KBM-7 (cell line): ENCODE measurements at places on chromosomes 5 and 9.
A peak's percentile ranks its signal among the peaks of the same experiment; 100 is the strongest.

DNA sequence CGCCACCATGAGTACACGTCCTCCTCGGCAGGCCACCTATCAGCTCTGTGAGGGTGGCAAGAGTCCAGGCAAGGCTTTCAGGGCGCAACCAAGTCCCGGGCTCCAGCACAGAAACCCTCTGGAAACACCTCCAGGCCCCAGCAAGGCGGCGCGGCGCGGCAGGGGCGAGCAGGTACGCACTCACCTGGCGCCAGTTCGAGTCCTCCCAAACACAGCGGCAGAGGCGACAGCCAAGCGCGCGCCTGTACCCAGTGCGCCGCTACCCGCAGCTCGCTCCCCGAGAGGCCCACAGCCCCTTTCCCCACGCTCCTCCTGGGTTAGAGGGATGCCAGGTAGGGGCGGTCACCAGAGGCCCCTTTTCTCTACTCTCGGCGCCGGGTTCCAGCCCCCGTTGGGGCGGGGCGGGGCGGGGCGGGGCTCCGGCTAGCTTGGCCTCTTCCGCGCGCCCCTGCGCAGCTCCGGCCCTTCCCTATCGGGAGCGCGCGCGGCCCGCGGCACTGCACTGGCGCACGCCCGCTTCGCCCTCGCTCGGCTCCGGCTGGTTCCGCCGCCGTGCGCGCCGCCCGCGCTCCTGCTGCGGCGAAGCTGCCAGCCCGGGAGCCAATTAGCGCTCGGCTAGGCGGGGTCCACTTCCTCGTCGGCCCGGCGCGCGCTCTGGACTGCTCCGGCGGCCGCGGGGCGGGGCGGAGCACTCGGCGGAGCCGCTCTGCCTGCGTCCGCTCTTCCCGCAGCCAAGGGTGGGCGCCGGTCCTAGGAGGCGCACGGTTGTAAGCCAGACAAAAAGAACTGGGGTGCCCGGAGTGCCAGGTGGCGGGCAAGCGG is at the start of the genes NMRK1 and OSTF1:
Gene NMRK1, minus strand, starts transcription at position 332 of the 822 bp plus-strand sequence. CDS start 5,040 bp downstream, outside the sequence.
Gene OSTF1, plus strand, starts transcription at position 691 of the 822 bp plus-strand sequence. CDS start 179 bp downstream, outside the sequence.
- peak; percentile 93 for DNase-seq

GRCh38 chr9:98786750-98787510 is 9.4 kb downstream of the ANKS6 start:
- DNase-seq = no peak

- no peak for DNase-seq
These were observed 10.6 kb downstream of the LAMC3 start for GRCh38 chr9:131019388-131020239.

- DNase-seq = no peak
These were observed 86.6 kb downstream of the LHFPL2 start for GRCh38 chr5:78562001-78562400.

GRCh38 chr5:113488645-113489184 is 462 bp upstream of the MCC start:
- DNase-seq = no peak

DNA sequence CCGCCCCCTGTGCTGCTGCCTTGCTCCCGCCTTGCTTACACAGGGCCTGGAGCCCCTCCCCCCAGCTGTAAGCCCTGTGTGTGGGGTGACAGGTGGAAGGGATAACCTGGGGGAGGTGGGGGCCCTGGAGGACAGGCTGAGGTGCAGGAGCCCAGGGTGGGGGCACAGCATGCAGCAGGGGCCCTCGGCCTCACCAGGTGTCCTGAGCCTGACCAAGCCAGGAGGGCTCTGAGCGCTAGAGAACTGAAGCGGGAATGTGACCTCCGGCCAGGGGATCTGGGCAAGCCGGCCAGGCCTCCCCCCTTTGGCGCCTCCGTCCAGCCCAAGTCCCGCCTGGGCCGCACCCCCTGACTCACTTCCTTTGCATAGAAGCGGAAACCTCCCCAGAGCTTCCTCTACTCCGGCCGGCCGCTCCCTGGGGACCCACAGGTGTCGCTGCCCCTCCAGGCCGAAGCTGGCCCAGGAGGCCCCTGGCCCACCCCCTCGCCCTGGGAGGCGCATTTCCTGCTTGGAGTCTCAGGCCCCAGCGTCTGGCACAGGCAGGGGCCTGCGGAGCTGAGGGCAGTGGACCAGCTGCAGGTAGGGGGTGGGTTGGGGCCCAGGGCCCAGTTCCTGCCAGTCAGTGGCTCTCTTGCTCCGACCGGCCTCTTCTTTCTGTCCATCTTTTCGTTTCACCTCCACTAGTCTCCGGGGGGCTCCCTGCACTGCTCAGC is at the start of gene TOR4A:
Gene TOR4A, plus strand, starts transcription at position 398 of the 713 bp plus-strand sequence. CDS start 964 bp downstream, outside the sequence.
- peak; percentile 85 for DNase-seq

DNA sequence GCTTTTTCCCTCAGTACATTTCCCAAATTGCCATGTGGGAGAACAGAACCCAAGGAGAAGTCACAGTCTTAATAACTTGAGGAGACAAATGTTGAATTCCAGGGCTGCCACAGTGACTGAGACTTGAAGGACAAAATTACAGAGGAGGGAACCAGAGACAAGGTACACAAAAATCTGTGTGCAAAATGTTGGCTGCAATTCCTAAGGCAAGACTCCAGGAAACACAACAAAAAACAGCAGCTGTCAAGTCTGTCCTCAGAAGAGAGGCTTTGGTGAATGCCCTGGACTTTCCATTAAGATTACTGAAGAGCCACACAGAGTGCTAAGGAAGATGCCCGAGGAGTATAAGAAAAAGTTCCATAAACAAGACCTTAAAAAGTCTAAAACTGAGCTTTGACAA is 21.1 kb downstream of the AP3B1 start:
- DNase-seq = no peak

DNA sequence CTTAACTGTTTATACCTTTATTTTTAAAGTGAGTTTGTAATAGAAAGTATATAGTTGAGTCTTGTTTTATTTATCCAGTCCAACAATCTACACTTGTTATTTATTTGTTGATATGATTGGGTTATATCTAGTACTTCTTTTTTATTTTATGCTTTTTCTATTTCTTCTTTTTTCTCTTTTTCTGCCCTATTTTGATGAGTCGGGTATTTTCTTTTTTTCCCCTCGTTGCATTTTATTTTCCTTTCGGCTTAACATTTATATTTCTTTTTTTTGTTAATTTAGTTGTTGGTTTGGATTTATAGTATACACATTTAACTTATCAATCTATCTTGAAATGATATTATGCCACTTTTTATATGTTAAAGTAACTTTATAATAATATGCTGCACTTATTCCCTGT is 111.7 kb upstream of the IZUMO3 start:
- no peak for DNase-seq

DNA sequence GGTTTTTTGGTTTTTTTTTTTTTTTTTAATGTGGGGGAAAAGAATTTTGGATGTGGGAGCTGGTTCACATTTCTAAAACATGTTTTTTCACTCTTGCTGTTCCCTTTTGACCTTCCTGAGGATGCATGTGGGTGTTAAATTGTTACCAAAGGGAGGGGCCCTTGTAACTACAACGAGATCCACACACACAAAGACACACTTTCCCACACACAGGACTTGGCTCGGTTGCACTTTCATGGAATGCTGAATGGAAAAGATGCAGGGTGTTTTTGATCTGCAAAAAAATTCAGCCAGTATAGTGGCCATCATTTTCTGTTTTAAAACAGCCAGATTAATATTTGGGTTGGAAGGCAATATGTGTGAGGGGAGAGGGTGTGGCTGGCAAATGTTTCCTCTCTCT is 576.9 kb downstream of the EBF1 start:
- DNase-seq = no peak

GRCh38 chr5:157350939-157351801 is 85.2 kb downstream of the CYFIP2 start:
- DNase-seq = no peak

- DNase-seq = no peak
These were observed 50.5 kb upstream of the FCN1 start for GRCh38 chr9:134968011-134968822.

DNA sequence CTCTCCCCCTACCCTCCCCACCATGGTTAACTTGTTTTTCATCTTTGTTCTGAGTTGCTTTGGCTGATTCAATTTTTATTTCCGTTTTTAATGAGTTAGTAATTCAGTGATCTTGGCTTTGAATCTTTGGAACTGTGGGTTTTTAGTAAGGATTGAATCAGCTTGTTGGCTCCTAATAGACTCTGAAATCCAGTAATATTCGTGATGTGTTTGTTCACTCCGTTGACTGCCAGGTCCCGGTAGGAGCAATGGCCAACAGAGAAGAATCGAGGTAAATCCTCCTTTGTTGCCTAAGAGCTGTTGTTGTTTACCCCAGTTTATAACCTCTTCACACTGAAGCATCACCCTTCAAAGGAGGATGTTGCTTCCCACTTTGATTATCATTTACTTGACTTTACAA is 92.7 kb downstream of the PCSK1 start:
- DNase-seq = no peak

DNA sequence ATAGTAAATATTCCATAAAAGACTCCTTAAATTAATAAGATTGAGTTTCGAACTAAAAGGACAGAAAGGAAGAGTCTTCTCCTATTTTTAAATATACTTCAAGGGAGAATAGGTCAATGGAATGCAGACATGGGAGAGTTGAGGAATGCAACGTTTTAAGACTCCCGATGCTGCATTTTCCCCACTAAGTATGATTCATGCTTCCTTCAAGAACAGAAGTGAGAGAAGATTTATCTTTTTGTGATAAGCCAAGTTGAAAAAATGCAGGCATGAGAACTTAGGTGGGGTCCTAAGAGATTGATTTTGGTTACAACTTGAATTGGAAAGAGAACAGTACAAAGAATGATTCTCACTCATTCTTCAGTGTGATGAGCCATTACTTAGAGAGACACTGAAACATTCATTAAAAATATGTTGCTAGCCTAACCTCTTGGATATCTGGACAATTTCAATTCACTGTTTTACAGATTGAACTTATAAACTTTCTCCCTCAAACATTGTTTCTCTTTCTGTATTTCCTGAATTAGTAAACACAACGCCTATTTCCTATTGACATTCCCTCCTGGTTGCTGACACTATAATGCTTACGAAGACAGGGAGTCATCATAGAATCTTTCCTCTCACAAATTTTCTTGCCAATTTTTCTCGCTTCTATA is 1666.1 kb upstream of the WWC1 start:
- no peak for DNase-seq

DNA sequence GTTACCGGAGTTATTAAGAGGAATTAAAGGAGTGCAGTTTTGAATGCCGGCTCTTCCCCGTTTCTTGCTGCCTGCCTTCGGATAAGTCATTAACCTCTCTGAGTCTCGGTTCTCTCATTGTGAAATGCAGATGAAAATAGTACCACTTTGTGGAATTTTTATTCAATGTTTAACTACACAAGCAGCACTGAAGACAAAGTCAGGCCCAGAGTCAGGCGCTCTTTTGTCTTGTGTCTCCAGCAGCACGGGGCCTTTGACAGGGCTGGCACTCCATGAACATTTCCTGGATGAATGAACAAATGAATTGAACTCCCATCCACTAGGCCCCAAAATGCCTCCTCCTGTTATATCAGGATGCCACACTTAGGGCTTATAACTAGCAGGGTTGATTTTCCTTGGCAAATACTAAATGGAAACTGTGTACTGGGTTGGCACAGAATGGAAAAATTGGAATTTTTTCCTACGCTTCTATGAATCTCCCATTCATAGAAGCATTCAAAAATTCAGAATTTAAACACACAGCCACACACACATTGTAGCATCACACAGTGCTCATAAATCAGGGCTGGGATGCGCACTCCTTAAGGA is 332.8 kb downstream of the MLLT3 start:
- no peak for DNase-seq

- DNase-seq = no peak
These were observed 450.1 kb upstream of the ACTBL2 start for GRCh38 chr5:57932761-57933160.

DNA sequence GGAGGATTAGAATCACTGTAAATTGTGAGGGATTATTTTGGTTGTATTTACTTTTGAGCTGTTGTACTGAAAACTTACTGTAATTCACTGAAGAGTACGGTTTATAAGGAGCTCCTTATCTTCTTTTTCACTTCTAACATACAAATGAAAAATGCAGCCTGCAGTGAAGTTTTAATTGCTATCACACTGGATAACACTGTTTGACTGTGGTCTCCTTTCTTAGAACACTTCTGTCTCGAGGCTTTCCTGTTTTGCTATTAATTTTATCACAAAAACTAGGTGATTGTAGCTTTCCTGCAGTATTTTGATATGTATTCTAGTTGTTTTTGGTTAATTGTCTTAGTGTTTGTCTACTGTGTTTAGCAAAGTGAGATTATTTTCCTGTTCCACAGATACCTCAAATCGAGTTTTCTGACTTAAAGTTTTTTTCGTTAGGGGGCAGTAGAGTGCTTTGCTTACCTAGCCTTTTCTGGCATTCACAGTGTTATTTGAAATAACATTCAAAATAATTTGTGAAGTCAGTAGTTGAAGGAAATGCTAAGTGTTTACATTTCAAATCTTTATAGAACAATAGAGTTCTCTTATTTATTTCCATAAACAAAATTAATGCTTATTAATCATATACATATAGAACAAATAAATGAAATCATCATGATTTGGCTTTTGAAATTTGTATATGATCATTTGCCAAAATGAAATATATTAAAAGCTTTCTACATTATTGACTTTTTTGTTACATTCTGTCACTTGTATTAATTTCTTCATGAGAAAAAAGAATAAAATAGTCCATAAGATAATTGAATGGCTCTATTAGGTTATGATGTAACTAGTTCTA is 52.9 kb downstream of the COMMD10 start:
- DNase-seq = peak; percentile 60

DNA sequence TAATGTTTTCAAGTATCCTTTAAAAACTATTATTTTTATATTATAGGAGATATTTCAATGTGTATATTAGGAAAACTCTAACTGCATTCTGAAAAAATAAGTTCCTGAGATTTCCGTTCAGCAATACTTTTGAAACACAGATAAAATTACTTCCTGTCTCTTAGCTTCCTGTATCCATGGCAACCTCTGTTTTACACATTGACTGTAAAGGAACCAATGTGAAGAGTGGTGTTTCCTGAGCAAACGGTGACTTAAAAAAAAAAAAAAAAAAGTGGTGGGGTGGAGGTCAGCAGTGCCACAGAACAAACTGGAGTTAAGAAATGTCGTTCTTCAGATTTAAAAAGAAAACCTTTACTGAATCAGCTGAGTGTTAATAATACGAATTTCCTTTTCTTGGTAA is at the start of gene LRRC70:
Gene LRRC70, plus strand, starts transcription at position 280 of the 400 bp plus-strand sequence. CDS start 620 bp downstream, outside the sequence.
- DNase-seq = peak; percentile 92

DNA sequence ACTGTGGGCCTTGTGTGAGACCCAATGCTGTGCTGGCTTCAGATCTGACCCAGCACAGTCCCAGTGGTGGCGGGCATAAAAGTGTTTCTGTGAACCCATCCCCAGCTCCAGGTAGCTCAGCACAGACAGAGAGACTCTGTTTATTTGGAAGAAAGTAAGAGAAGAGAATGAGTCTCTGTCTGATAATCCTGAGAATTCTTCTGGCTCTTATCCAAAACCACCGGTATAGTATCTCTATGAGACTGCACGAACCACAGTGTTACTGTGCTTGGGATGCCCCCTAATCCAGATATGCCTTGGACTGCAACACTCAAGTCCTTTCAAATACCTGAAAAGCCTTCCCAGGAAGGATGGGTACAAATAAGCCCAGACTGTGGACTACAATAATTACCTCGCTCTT is 1660.8 kb upstream of the ACO1 start:
- DNase-seq = no peak

DNA sequence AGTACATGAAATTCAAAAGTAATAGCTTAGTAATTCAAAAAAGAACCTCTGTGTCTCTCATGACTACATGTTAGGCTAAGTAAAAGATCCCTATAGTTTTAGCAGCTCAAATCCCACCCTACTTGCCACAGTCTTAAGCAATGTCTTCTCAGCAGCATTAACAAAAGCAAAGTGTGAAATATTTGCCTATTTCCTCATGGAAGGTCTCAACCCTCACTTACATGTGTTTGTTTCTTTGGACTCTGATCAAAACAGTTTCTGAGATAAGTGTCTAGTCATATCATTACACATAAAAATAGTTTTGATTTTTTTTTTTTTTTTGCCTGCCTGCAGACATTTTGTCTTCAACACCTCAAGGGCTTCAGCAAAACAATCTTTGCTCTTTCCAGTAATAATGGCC is 310.5 kb downstream of the CETN3 start:
- DNase-seq = no peak
